ENCODE measurements at places on chromosomes 6 and 20. TPM values are rescaled to one million over a fixed set of nuclear protein-coding genes. Genes with fewer than 3 reads are reported as not detected.

The PRSS16 gene
- total RNA-seq, result 0.67 TPM

DNA sequence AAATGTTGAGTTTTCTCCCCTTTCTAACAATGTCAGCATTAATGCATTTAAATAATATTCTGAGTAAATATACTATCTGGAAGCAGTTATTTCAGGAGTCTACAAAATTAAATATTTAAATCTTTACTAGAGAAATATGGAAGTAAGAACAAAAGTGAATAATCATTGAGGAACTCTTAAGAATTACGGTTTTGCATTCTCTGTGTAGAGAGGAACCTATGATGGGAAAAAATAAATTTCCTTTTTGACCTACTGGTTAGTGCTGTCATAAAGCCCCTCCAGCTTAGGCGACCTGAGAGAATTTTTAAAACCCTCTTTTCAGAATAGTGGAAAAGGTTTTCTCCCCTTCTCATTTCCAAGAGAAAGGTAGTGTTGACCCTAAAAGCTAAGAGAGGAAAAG lies 64.8 kb downstream of the ATXN1 start:
- no peak for DNase-seq

DNA sequence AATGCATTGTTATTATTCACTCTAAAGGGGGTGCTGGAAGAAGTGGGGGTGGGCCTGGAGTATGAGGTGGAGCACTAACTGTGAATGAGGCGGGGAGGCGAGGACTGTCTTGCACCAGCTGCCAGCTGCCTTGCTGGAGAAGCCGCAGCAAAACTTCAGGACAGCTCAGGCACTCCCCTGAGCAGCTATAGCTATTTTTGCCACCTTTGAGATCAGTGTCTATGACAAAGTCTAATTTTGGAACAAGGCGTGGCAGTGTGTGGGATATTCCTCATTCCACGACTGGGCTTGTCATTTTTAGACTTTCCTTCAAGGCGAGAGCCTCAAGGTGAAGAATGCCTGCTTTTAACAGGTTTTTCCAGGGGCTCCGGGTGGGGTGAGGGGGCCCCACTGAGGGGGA lies 143.8 kb downstream of the DOK5 start:
- no peak for DNase-seq

DNA sequence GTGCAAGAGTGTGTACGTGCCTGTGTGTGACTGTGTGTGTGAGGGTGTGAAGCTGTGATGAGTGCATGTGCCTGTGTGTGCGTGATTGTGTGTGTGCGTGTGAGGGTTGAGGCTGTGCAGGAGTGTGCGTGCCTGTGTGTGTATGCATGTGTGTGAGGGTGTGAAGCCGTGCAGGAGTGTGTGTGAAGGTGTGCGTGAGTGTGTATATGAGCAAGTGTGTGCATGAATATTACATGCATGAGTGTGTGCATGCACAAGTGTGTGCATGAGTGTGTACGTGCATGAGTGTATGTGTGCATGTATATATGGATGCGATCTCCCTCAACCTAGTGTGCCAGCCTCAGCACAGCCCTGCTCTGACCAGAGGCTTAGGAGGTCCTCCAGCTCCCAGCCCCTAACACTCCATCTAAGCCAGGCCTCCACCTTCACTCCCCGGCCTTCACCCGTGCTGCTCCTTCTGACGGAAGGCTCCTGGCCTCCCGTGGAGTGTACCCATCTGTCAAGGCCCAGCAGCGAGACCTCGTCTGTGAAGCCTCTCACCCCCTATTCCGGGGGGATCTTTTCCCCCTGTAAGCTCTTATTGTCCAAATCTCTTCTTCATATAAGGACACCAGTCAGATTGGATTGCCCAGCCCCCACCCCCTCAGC lies 19.9 kb upstream of the PHACTR3 start:
- DNase-seq, result no peak
